Activated CD4-positive, alpha-beta T cell treated with anti-CD3 and anti-CD28 coated beads for 36 hours (primary cell): ENCODE measurements at places on chromosomes 11 and 22. TPM values are rescaled to one million over a fixed set of nuclear protein-coding genes. Genes with fewer than 3 reads are reported as not detected.

DNA sequence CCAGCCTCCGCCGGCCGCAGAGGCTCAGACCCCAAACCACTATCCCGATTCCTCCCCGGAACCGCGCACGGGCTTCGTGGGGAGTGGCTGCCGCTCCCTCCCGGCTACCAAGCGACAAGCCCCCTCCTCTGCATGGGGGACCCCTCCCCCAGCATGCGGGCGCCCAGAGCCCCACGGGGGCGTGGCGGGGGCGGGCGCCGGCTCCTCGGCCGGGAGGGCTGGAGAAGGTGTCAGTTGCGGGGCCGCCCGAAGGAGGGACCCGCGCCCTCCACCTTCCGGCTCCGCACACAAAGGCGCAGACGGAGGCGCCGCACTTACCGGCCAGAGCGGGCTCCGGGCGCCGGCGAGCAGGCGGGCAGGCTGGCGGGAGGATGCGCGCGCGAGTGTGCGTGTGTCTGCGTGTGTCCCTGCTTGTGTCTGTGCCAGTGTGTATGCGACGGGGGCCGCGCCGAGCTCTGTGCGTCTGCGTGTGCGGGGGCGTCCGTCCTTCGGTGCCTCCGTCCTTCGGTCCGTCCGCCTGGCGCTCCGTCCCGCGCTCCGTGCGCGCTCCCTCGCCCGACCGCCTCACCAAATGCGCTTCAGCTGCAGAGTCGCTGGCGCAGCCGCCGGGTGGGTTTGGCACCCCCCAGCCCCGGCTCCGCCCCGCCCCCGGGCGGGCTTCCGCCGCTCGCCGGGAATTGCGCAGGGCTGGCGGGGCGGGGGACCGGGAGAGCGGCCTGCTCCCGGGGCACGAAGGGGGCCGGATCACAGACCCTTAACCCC, at the start of gene PTPN5:
Gene PTPN5, minus strand, starts transcription at position 592 of the 762 bp plus-strand sequence. CDS start 19,840 bp downstream, outside the sequence.
- no peak for DNase-seq

DNA sequence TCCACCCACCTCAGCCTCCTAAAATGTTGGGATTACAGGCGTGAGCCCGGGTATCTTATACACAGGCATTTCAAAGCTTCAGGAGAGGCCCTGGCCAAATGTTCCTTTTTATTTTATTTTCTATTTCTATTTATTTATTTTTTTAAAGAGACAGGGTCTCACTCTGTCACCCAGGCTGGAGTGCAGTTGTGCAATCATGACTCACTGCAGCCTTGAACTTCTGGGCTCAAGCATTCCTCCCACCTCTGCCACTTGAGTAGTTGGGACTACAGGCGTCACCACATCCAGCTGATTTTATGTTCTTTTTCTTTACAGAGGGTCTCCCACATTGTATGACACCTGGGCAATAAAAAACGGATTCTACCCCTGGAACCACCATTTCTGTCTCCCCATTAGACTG, 71.2 kb downstream of the FBXO7 start:
- DNase-seq: no peak

DNA sequence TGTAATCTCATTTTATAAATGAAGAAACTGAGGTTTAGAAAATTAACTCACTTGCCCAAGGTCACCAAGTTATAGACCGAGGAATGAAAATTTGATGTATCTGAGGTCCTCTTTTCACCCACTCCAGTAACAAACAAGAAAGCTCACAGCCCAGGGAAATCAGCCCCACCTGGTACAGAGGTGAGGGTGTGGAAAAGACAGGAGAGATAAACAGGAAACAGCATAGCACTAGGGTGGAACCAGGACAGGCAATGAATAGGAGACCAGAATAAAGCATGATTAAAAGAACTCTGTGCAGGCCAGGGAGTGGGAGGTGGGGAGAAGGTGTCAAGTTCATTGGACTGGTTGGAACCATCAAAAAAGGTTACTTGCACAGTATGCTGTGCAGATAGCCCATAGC, 46.2 kb upstream of the SMCO4 start:
- no peak for DNase-seq

Gene TSPAN32
- total RNA-seq: 6.0 TPM

- DNase-seq: peak; percentile 23
Measured at GRCh38 chr11:3894128-3894731, 38.8 kb downstream of the STIM1 start.

Gene DRD4
- 0.47 TPM for total RNA-seq

DNA sequence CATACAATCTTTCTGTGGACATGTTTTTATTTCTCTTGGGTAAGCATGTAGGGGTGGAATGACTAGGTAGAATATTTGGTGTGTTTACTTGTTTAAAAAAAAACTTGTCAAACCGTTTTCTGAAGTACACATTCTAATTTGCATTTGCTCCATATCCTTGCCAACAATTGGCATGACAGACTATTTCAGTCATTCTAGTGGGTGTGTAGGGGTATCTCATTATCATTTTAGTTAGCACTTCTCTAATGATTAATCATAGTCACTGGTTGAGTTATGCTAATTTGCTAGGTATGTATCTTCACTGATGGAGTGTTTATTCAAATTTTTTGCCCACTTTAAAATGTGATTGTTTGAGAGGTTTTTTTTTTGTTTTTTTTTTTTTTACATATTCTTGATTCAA, 64.3 kb downstream of the C11orf65 start:
- no peak for DNase-seq

DNA sequence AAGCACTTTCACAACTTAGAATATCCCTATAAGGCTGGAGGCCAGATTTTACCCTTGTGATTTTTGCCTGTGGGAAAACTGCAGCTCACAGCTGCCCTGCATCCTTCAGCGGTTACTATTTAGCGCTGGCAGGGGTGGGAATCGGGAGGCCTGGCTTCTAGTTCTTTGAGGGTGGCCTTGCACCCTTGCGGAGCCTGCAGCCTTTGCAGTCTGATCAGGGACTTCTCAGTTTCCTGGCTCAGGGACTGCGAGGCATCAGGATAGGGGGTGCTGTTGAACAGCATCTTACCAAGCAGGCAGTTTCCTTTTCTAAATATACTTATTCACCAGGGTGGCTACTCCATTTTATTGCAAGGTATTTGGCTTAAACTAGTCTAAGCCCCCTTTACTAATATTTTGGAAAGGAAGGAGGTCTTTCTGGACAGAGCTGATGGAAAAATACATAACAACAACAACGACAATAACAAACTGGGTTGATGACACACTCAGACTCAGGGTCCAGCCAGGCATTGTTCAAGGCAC, 2.9 kb upstream of the APOA1 start:
- DNase-seq: no peak

Gene CTSW
- total RNA-seq: 1.7 TPM

Gene C1QTNF5
- total RNA-seq: not detected
